ENCODE measurements at places on chromosomes 16 and 17.

GRCh38 chr17:51475730-51476129 lies 215.4 kb downstream of the UTP18 start:
- DNase-seq, result no peak

- no peak for DNase-seq
Observed at GRCh38 chr16:74035816-74036215, 260.8 kb upstream of the PSMD7 start.

GRCh38 chr17:2449486-2449885 lies 48.6 kb upstream of the MNT start:
- no peak for DNase-seq

- no peak for DNase-seq
Observed at GRCh38 chr16:63067141-63067540, 1030.9 kb upstream of the CDH8 start.

DNA sequence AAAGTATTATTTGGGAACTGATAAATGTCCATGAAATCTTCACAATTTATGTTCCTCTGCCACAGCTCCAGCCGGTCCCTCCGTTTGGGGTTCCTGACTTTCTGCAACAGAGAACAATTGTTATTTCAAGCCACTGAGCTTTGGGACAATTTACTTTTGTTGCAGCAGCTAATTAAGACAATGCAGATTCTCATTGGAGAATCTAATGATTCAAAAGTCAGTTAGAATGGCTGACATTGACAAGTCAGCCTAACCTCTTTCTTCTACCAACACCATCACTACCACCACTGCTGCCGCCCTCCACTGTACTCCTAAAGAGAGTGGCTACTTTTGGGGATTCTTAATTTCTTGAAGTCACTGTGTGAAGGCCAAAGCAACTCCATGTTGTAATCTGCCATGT lies 15.0 kb upstream of the HEATR6 start:
- DNase-seq, result no peak

DNA sequence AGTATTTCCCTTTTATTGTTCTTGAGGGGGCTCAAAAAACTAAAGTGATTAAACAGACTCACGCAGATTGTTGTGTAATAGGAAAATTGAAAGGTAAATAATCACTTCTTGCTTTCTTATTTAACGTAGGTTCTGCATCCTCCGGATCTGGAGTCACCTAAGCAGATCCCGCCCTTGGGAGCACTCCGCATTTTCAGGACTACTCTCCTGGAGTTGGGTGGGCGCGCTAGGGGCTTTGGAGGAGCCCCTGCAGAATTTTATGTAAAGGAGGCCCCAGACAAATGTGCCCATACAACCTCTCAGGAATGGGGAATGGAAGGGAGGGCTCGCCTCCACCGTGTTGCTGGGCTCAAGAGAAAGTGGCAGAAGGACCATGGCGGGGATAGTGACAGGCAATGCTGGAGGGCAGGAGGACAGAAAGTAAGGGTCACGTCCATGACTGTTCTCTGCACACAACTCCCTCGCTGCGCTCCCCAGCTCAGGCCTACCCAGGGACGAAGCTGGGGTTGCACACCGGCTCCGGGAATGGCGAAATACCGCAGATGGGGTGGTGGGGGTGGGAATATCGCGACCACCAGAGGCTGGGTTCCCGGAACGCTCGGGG lies 8.3 kb downstream of the MT2A start:
- DNase-seq, result no peak

- no peak for DNase-seq
Observed at GRCh38 chr17:71342737-71343136, 778.1 kb upstream of the SOX9 start.

DNA sequence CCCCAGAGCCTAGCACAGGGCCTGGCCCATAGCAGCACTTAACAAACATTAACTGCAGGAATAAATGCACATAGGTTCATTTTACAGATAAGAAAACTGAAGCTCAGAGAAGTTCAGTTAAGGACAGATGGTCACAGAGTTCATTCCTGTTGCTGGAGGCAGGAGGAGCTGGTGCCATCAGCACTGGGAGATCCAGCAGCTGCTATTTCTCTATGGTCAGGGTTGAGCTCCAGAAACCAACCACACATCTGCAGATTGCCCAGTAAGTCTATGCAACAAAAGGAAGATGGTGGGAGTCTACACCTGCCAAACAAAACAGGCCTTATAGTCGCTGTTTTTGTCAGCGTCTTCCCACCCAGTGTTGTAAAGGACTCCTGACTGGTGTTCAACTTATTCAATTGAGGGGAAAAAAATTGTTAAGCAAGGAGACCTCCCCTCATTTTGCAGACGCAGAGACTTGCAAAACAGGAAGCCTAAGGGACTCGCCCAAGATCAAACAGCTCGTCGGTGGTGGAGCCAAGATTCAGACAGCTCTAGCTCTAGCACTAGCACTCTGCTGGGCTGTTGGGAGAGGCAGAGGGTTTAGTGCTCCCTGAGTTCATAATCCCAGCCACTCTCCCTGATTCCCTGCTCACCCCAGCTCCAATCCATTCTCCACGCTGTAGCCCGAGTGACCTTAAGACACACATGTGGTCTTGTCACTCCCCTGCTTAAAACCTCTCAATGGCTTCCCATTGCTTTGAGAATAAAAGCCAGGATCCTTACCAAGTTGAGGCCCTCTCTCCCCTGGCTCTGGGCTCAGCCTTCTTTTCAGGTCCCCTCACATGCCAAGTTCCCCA lies 9.0 kb downstream of the NOG start:
- DNase-seq, result no peak

DNA sequence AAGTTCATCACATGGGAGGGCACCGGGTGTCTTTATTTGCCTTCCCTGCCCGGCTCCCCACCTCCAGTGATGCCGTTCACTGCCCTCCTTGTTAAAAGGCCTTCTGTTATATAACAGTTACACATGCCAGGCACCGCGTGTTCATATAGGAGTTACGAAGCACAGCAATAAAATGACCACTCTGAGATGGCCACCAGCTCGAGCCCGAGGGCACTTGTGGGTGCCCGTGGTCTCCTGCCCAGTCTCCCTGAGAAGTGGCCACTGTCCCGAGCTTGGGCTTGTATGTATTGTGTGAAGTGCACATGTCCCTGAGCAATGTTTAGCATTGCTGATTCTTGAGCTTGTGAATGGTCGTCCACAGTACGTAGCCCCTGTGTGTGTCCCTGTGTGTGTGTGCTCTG lies 355.6 kb downstream of the SEC14L1 start:
- no peak for DNase-seq

DNA sequence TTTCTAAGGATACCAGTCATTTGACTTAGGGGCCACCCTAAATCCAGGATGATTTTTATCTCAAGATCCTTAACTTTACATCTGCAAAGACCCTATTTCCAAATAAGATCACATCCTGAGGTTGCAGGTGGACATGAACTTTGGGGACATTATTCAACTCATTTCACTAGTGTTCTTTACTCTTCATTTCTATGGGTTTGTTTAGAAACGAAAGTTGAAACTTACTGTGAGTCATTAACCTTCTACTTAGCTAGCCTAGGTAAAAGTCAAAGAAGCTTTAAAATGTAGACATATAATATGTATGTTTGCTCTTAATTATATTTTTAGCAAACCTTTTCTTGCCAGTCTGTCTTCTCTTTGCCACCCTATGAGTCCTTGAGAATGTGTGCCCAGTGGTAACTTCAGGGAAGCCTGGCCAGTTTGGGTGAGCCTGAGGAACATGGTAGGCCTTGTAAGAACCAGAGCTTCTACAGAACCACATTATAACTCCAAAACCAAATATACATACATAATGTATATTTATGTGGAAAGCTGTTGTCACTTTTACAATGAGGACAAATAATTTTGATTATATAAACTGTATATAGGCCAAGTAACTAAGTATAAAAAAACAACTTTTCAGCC lies 38.4 kb downstream of the BPTF start:
- no peak for DNase-seq

DNA sequence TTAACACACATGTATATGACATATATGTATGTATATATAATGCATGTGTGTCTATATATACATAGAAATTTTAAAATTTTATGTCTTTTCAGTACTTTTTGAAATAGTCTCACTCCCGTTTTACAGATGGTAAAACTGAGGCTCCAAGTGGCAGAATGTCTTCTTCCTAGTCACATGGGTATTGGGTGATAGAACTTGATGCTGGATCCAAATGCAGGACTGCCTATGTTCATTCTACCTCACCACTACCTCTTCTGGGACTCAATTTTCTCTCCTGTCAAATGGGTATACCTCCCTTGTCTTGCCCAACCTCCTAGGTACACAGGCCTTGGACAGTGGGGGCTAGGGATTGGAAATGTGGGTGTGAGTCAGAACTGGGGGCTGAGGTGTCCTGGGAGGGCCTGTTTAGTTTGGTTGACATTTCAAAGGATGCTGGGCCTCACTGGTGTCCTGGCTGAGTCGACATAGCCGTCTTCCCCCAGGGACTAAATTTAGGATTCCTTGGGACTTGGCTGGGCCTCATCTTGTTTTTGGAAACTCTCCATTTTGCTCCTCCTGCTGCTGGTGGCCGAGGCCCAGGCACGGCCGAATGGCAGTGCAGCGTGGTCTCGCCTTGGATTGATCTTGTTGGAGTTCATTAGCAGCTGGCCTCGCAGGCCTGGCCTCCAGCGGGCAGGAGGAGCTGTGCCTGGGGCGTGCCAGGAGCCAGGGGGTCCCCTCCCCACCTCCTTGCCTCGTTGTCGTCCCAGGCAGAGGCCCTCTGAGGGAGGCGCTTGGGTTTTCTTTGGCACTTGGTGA lies 25.9 kb downstream of the NKD1 start:
- no peak for DNase-seq

GRCh38 chr16:24834459-24835335 lies 11.1 kb upstream of the SLC5A11 start:
- no peak for DNase-seq

GRCh38 chr16:86089991-86090390 lies 191.0 kb downstream of the IRF8 start:
- no peak for DNase-seq

GRCh38 chr16:48118841-48119240 lies 37.0 kb downstream of the ABCC12 start:
- no peak for DNase-seq

DNA sequence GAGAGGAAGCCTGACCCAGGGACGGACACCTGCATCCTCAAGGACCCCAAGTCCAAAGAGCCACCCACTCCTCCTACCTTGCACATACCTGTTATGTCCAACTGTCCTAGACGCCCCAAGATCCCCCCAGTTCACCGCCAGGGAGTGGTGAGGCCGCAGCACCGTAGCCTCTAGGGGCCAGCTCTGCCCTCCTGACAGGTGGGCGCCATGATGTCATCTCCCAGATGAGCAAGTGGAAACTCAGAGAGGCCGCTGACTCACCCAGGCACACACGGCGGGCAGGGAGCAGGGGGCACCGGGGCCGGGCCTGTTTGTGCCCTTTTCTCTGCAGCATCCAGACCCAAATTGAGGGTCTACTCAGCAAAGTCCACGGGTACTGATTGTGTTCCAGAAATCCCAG lies 4.8 kb upstream of the ZNF469 start:
- no peak for DNase-seq

DNA sequence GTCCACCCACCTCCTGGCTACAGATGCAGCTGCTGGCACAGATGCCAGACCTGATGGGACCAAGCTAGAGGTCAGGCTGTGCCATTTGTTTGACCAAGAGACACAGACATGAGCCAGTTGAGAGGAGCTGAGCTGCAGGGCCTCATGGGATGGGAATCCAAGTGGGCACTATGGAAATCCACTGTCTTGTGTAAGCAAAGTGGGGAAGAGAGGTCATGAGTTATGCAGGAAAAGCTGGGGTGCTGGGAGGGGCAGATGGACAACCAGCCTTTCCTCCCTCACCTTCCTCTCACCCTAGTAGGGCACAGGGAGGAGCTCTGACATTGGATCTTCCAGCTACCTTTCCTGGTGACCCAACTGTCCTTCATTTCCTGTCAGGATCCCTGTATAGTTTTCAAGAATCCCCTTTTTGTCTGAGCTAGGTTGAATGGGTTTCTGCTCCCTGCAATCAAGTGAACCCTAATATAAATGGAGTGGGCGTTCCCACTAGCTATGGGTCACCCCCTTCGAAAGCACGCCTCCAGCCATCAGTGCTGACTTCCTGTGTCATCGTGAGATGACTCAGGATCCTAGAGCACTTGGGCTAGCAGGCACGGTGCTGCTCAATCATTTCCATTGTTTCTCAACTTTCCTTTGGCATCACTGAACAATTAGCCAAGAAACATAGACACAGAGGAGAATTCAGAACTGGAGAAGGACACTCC lies 13.6 kb downstream of the ATPAF2 start:
- peak; percentile 7 for DNase-seq

DNA sequence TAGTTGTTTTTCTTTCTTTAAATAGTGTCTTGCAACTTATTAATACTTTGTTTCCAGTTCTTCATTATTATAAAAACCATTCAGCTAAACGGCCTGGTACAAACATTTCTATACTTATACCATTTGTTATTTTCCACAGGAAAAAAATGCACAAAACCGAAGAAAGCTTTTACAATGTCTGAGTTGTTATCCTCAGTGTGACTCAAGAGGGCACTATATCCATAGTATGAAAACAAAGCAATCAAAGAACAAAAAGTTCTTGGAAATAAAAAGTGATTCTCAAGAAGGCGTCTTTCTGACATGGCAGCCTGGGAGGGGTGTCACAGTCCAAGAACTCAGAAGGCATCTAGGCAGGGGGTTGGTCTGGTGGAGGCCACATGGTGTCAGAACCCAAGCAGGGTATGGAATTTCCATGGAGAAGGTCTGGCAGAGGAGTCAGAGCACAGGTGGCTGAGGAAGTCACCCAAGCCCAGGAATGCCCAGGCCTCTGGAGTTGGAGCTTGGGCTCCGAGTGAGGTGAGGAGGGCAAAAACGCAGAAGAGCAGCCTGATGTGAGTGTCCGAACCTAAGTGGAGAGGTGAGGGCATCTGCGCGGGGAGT lies 70.9 kb upstream of the ATP2A3 start:
- no peak for DNase-seq

DNA sequence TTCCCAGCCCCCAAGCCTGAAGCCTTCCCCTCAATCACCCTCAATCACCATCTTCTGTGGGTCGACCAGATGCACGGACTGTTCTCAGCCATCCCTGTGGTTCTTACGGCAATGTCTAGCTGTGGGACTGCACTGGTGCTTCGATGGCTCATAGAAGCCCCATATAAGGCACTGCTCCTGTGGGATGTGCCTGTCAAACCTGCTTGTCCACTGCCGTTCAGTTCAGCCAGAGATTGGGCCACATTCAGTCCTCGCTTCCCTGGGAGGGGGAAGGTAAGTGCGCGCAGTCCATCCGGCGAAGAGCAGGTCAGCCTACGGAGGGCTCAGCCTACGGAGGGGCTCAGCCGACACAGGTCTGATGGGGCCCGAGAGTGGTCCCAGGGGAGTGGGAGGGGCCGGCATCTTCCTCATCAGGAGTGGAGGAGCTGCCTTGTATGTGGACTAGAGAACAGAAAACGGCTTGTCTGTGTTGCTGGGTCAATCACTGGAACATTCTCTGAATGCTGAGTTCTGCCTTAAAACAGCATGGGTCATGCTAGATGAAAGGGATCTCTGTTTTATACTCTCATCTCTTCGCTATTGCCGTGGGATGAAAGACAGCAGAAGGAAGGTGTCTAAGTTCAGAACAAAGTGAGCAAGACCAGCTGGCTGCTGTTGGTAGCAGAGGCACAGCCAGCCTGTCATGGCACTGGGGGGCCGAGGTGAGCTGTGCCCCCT lies at the start of gene CARD14:
CARD14 (plus strand) TSS at position 247 of the 717 bp plus-strand sequence. CDS start 11,409 bp downstream, outside the sequence.
- no peak for DNase-seq

- DNase-seq, result no peak
Observed at GRCh38 chr16:63195336-63195735, 1159.1 kb upstream of the CDH8 start.

Measured in hypothalamus (tissue), 51 donors.